ENCODE measurements at places on chromosomes 12 and 14. TPM values are rescaled to one million over a fixed set of nuclear protein-coding genes. Genes with fewer than 3 reads are reported as not detected.

C12orf60 gene
- not detected for total RNA-seq

XPOT gene
- total RNA-seq = 58.2 TPM

INSM2 gene
- total RNA-seq = not detected

DNA sequence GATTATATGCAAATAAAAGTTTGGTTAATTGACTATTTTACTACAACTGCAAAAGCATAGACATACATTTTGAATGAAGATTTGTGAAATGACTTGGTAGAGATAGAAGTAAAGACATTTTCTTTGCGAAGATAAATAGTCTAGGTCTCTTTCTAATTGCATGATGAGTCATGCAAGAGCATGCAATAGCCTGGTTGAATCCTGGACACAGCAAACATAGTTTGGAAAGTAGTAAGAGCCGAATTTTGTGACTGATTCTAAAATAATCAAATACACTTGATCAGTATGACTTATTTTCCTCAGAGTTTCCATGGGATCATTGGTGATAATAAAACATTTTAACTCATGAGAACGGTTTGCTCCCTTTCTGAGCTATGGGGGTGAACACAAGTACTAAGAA lies 27.7 kb upstream of the CAND1 start:
- DNase-seq = no peak

GRCh38 chr14:92014040-92014439 lies 25.8 kb downstream of the TRIP11 start:
- DNase-seq = no peak

GRCh38 chr12:120879102-120879501 lies 25.1 kb downstream of the SPPL3 start:
- no peak for DNase-seq

SCN8A gene
- 0.35 TPM for total RNA-seq

DBX2 gene
- not detected for total RNA-seq

Data from T-helper 17 cell (primary cell).